ENCODE measurements at places on chromosomes 16 and 17.
A peak's percentile ranks its signal among the peaks of the same experiment; 100 is the strongest.

DNA sequence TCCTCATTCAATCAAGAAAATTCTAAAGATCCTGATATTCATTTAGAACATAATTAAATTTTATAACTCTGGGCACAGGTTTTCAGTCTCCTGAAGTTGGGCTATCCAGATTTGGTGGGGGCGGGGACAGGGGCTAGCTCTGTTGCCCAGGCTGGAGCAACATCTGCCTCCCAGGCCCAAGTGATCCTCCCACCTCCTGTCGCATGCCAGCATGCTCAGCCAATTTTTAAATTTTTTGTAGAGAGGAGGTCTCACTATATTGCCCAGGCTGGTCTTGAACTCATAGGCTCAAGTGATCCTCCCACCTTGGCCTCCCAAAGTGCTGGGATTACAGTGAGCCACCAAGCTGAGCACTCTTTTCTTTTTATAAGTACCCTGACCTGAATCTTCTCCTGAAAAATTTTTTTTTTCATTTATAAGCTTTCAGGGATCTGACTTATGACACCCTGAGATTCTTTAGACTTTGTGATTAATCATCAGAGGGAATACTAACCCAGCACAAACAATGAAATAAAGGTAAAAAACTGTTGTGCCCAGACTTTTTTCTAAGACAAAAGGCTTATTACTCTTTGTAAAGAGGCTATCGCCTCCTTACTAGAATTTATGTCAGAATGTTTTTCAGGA, 62.6 kb downstream of the TUBD1 start:
- peak; percentile 23 for DNase-seq

GRCh38 chr17:33981711-33982601, 273.1 kb upstream of the CCL2 start:
- no peak for DNase-seq

DNA sequence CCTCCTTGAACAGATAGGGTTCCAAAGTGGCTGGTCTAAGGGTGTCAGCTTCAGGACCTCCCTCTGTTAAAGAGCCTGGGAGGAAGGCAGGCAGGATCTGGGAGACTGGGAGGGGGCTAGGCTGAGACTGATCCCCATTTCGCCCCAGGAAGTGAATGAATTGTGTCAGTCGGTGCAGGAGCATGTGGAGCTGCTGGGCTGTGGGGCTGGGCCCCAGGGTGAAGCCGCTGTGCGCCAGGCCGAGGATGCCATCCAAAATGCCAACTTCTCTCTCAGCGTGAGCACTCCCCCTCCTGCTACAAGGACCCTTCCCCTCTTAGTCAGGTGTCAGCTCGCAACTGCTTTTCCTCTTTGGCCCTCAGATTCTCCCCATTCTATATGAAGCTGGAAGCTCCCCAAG, 6.1 kb downstream of the CARMIL2 start:
- no peak for DNase-seq

GRCh38 chr17:75979705-75980187, 706 bp downstream of the TEN1 start:
- DNase-seq: no peak

- no peak for DNase-seq
These were observed 7.5 kb downstream of the MNT start for GRCh38 chr17:2393174-2393953.

GRCh38 chr17:66200685-66201092, 8.8 kb upstream of the CEP112 start:
- peak; percentile 53 for DNase-seq

GRCh38 chr16:16167927-16168326, 55.4 kb downstream of the ABCC6 start:
- DNase-seq: no peak

DNA sequence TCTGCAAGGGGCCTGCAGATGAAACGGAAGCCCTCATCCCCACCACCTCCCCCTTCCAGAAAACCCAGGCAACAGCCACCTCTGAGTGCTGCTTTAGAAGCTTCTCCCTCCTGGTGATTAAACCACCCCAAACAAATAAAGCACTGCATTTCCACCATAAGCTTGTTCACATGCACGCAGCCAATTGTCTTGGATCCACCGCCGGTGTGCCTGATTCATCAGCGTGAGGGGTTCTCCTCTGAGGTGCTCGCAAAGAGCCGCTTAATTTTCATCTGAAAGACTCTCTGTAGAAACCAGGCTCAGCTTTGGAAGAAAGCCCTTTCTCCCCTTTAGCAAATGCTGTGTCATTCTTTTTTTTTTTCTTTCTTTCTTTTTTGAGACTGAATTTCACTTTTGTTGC, 155.2 kb upstream of the EEF2KMT start:
- no peak for DNase-seq

DNA sequence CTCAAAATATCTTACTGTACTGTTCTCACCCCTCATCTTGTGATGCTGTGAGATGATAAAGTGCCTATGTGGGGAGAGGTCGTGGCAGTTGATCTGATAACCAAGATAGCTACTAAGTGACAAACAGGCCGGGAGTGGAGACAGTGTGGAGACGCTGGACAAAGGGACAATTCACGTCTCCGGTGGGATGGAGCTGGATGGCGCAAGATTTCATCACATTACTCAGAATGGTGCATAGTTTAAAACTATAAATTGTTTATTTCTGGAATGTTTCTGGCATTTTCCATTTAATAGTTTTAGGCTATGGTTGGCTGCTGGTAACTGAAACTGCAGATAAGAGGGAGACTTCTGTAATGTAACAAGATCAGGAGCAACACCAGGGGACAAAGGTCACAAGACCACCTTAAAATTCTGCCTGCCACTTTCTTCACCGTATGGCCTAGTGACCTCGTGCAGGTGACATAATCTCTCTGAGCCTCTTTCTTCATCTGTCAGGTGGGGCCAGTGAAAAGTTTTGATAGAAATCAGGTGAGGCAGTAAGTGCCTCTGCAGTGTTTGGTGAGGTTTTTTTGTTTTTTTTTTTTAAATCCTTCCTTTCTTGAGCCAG, 54.4 kb upstream of the LGALS9 start:
- DNase-seq: no peak

DNA sequence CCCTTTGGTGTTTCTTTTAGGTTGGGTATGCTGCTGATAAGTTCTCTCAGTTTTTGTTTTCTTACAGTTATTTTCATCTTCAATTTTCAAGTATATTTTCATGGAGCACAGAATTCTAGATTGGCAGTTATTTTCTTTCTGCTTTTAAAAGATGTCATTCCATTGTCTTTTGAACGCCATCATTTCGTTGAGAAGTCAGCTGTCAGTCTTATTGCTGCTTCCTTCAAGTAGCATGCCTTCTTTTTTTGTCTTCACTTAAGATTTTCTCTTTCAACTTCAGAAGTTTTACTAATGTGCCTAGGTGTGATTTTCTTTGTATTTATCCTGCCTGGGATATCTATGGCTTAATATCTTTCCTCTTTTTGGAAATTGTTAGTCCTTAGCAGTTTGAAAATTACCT, 262.2 kb upstream of the PMFBP1 start:
- DNase-seq: no peak

DNA sequence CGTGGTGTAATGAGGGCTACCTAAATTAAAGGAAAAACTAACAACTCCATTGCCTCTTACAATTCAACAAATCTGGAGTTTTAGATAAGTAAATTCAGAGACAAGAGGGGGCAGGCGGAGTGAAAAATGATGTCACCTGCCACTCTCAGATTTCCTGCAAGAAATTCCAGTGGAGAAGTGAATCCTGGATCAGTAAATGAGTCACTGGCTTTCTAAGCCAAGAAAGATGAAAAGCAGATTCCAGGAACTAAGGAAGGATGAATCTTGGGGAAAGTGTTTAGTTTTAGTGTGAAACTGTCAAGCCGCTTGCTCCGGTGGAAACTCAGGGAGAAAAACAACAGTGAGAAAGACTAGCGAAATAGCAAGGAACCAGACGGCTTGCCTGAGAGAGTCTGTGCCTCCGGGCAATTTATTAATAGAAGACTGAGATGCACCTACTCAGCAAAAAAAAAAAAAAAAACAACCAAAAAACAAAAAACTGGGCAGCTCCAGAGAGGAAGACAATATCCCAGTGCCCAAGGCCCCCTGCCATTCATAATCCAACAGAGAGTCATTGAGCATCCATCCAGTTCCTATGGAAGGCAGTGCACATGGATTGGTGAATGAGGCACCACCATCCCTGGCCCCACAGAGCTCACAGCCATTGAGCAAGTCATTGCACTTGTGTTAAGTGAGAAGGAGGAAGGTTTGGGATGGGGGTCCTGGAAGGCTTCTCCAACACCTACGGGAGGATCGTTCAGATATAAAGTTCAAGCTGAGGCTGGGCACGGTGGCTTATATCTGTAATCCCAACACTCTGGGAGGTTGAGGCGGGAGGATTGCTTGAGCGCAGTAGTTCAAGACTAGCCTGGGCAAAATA, 12.1 kb upstream of the RIPOR1 start:
- no peak for DNase-seq

DNA sequence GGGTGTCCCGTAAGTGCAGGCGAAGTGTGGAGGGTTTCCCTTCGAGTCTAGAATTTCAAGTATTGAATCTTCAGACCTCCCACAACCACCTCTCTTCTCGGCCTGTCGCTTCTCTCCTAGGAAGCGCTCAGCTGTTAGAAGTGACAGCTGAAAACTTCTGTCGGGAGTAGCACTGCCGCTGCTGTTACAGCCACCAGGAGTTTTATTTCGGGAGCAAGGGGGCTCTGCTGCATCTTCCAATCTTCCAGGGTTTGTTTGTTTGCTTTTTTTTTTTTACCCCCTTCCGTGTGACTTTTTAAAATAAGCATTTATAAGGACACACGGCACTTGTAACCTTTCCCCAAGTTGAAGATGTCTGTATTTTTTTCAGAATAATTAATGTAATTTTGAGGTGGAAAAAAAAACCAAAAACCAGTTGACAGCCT, 767 bp downstream of the RPS6KB1 start:
- DNase-seq: no peak

GRCh38 chr17:76179496-76180467, 38.7 kb upstream of the FOXJ1 start:
- no peak for DNase-seq

Measured in NCI-H524 treated with DMSO at 0.1 percent for 48 hours (cell line).